Umbilical cord (tissue), 2 donors: ENCODE measurements at places on chromosomes 5 and 9.

DNA sequence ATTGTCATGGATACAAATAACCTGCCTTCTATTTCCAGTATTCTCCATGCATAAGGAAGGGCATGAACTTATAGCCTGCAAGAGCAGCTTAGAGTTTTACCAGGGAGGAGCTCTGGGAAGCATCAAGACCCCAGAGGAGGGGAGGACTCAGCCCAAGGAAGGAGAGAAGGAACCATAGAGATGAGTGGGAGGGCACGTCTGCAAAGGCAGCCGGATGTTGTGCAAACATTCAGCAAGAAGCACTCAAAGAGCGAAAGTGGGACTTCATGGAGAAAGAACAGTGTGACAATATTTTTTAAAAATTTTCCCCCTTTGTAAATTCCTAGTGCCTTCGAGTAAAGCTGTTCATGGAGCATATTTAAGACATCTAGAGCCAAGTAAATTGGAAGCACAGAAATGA is 270.1 kb upstream of the PTGER4 start:
- DNase-seq: no peak

GRCh38 chr9:118290116-118290515 is 585.9 kb downstream of the TLR4 start:
- DNase-seq: no peak

GRCh38 chr5:53180991-53181390 is 71.4 kb upstream of the MOCS2 start:
- DNase-seq: no peak

- no peak for DNase-seq
Measured at GRCh38 chr5:1098986-1099597, 12.8 kb downstream of the SLC12A7 start.

GRCh38 chr5:53002491-53002890 is 13.3 kb downstream of the ITGA2 start:
- no peak for DNase-seq
